ENCODE measurements at places on chromosomes 6 and 20.

GRCh38 chr6:42104095-42104803 is 38.2 kb downstream of the C6orf132 start:
- DNase-seq = peak; percentile 88

- peak; percentile 99 for DNase-seq
Observed at GRCh38 chr6:26043384-26044139, 43.7 kb upstream of the HFE start.

DNA sequence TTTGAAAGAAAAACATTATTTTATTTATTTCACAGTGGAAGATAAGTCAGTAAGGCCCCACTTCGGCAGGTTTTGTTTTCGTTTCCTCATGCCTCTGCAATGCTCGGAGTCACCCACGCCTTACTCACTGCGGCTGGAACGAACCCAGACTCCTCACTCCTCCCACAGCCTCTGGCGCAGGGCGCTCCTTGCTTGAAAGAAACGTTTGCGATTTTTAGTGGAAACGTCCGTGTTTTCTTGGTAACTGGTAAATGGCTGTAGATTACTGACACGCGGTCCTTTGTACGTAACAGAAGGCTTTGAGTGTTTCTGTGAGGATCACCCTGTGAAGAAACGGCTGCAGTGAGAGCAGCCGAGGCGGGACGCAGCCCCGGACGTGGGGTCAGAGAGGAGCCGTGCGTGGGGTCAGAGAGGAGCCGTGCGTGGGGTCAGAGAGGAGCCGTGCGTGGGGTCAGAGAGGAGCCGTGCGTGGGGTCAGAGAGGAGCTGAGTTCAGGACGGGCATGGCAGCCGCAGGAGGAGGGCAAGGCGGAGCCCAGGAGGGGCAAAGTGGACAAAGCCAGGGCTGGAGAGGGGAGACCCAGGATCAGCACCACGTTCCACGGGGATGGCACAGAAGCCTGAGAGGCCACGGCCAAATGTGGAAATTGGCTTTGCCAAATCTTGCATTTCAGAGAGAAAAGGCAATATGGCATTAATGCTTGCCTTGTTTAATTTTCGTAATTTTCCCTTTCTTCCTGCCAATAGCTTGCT is 198.6 kb upstream of the THBS2 start:
- DNase-seq = no peak

GRCh38 chr6:141203902-141204575 is 928.7 kb upstream of the GJE1 start:
- no peak for DNase-seq

DNA sequence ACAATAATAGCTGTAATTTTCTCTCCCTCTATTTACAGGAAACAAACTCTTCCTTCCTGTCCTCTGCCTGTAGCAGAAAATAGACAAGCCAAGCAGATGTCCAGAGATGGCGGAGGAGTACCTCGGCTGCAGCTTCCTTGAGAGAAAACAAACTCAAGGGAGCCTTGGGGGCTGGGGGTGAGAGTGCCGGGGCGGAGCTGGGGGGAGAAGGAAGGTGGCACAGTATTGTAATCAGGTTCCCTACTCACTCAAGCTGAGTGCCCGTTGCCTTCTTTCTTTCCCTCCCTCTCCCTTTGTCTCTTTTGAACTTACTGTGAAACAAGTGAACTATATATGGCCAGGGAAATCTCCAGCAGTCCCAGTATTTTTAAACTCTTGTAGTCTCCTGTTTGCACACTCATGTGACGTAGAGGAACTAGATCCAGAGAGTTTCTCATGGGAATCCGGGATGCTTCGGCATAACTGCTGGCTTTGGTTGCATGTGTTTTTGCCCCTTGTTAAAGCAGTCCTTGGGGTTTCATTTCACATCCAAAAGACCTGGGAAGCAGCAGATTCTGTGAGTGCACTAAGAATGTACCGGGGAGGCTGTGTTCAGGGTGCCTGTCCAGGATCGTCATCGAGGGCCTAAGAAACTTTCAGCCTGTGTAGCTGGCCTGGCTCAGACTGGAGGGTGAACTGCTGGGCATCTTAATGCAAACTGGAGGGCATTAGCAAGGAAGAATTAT is 44.6 kb upstream of the HDDC2 start:
- no peak for DNase-seq

DNA sequence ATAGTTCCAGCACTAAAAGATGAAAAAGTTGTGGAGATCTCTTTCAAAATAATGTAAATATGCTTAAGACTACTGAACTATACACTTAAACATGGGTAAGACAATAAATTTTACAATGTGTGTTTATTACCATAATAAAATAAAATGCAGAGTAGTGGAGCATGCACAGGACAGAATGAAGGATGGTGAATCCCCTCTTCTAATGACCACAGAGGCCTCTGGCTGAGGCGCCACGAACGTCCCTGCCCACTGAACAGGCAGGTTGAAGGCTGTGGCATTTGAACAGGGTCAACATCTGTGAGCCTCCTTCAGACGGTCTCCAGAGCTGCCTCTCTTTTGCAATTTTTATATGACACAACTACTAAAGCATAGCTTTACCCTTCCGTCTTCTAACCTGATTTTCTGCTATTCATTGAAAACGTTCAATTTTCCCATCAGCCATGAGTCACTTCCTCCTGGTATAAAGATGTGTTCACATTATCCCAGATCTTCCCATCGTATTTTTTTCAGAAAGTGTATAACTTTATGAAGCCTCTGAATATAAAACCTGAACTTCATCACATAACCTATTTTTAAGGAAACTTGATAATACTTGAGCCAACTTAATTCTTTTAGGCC is 37.8 kb downstream of the ADGRF4 start:
- DNase-seq = no peak

- no peak for DNase-seq
Observed at GRCh38 chr6:83893024-83893423, 33.5 kb downstream of the CYB5R4 start.

GRCh38 chr6:3887150-3887700 is 38.1 kb downstream of the FAM50B start:
- peak; percentile 11 for DNase-seq

DNA sequence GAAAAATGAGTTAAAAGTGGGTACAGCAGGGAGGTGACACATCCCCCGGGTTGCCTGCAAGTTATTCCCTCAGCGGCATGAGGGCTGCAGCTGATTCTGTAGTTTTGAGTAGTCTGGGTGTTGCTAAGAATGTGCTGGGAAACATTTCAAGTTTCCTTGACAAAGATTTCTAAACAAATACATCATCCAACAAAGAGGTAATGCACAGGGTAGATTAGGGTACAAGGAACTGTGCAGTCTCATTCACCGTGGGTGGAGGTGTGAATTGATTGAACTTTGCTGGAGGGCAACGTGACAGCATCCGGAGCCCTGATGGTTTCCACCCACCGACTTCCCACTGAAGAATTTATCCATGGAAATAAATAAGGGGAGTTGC is 21.8 kb downstream of the CASS4 start:
- DNase-seq = no peak

DNA sequence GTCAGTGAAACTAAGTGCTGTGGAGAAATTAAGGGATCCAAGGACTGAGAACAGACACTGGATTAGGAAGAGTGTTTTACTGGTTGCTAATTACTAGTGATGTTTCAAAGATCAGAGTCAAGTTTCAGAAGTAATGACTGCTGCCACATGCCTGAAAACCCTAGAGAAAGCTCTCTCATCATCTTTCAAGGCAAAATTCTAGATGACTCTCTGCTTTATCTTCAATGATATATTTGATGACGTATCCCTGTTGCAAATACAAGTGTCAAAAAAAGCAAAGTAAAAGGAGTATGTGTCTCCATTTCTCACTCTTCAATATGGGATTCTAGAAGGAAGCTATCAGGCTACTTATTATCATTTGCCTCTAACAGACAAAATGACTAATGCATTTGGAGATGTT is 38.0 kb downstream of the HMGCLL1 start:
- no peak for DNase-seq

- peak; percentile 94 for DNase-seq
Observed at GRCh38 chr6:26595669-26596269, 984 bp upstream of the ABT1 start.

DNA sequence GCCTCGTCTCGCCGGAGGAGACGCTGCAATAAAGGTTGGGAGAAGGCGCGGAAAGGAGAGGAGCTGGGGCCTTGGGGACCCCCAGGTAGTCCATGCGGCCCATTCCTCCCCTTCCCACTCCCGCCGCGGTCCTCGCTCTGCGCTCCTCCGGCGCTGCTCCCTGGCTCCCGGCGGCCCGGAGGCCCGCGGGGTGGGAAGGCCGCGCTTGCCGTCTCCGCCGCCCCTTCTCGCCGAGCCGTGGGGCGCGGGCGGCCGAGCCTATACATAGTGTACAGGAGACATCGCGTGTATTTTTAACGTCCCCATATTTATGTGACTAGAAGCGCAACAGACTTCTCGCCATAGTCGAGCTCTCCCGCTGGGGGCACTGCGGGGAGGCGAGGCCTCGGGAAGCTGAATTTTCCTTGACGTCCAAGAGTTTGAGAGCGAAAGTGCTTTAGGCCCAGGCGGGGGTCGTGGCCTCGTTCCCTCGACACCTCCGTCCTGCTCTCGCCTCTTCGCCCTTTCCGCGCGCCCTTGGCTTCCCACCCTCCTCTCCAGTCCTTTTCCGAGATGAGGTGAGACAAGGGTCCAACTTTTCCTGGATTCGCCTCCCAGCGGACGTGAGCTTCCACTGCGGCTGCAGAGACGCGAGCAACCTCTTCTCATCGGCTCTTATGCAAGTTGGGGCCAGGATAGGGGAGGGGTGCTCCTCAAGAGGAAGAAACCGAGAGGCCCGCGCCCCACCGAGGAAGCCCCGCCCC is 29.0 kb downstream of the SLC12A5 start:
- DNase-seq = peak; percentile 65

DNA sequence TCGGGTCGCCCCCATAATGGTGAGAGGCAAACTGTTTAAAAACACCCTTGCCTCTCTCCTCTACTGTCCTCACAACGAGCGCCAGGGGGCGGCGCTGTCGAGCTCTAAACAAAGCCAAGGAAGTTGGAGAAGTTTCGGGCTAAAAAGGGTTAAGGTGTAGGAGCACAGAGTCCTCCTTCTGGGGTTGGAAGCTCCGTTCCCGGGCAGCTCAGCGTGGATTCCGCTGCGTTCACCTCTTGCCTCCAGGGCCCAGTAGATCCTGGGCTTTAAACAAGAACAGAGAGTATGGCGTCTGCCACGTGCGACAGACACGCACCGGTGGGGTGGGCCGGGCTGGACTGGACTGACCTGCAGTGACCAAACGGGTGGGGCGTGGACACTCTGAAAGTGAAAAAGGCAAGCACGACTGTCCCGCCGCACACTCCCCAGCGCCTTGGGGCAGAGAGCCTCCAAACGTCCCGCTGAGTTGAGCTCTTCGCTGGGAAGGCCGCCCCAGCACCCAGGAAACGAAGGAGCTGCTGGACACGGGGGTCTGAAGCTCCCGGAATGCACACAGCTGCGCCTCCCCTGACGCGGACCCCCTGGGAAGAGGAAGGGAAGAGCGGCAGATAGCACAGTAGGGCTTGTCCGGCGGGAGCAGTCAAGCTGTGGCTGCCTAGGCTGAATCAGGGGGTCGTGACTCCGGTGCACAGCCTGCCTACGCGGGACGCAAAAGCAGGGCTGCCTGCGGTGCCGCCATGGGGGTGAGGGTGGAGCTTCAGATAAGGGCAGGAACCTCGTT is 1.6 kb upstream of the THBD start:
- DNase-seq = peak; percentile 87

- DNase-seq = no peak
Observed at GRCh38 chr6:110265273-110265672, 85.0 kb downstream of the CDC40 start.
